ENCODE measurements at places on chromosomes 12 and 14.

GRCh38 chr12:11981121-11981733, 89.5 kb upstream of the BCL2L14 start:
- DNase-seq = no peak

- no peak for DNase-seq
Observed at GRCh38 chr12:34016361-34016760, 5.9 kb upstream of the ALG10 start.

DNA sequence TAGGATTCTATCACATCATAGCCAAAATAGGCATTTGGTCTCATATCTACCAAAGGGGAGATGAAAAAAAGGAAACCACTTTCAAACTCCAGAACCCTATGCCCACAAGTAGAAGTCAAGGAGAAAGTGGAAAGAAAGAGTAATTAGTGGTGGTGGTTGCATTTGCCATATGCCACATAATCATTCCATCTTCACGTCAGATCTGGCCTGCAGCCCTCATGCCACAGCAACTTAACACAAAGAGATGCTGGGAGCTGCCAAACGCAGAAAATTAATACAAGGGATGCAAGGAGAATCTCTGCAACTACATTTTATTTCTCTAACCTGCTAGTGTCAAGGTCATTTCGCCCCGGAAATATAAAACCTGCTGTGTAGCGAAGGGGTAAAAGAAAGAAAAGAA, 148.6 kb upstream of the FOXN3 start:
- no peak for DNase-seq

GRCh38 chr12:68611094-68611805, 551 bp downstream of the RAP1B start:
- DNase-seq = peak; percentile 41

- DNase-seq = no peak
Observed at GRCh38 chr12:10408842-10409241, 715 bp downstream of the KLRC4 start.

DNA sequence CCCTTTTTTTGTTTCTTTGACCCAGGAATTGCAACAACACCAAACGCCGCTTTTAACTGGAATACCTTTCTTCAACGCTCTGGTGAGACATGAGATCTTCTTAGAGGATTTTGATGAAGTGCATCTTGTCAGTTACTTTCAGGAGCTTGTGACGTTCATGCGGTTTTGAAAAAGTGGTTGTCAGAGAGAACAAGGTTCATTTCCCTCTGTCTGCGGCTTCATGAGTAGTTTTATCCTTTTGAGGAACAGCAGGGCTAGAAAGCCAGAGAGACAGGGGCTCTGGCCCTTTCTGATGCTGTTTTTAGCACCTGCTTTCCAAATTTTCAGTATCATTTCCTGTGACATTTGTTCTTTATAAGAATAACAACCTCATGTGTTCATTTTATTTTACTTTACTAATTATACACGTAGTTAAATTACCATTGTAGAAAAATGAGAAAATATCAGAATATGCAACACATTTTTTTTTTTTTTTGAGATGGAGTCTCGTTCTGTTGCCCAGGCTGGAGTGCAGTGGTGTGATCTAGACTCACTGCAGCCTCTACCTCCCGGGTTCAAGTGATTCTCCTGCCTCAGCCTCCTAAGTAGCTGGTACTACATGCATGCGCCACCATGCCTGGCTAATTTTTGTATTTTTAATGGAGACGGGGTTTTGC, 61.8 kb downstream of the GLT1D1 start:
- peak; percentile 27 for DNase-seq

DNA sequence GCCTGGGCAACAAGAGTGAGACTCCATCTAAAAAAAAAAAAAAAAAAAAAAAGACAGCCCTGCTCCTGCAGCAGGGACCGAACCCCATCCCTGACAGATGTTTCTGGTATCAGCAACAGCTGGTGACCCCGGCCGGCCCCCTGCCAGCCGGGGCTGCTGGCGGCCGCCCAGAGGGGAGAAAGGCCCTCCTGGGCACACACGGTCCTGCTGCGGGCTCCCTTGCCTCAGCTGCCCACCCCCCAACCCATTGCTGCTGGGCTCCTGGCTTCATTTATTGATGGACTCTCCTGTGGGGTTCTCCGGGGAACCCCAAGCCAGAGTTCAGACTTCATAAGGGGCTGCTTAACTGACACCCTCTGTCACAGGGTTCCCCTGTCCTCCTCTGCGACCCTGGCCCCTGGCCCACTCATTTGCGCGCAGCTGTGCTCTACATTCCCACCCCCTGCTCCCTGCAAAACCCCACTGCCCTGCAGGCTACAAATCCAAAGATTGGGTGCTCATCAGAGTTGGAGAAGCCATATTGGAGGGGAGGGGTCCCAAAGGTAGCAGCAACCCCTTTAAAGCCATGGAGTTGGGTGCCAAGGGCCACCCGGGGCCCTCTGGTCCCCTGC, 103.6 kb upstream of the RTL1 start:
- no peak for DNase-seq

GRCh38 chr12:105742567-105742874, 396.2 kb downstream of the NUAK1 start:
- DNase-seq = no peak
